ENCODE measurements at places on chromosomes 2 and 18. TPM values are rescaled to one million over a fixed set of nuclear protein-coding genes. Genes with fewer than 3 reads are reported as not detected.

UNC80 gene
- total RNA-seq = not detected

CYP20A1 gene
- total RNA-seq = 51.1 TPM

DNA sequence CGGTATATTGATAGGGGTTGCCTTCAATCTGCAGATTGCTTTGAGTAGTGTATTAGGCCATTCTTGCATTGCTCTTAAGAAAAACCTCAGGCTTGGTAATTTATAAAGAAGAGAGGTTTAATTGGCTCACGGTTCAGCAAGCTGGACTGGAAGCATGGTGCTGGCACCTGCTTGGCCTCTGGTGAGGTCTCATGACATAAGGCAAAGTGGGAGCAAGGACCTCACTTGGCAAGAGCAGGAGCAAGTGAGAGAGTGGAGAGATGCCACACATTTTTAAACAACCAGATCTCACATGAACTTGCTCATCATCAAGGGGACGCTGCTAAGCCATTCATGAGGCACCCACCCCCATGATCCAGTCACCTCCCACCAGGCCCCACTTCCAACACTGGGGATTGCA, 4.9 kb downstream of the MAP3K2 start:
- no peak for DNase-seq

GRCh38 chr18:2482706-2483475, 88.4 kb downstream of the METTL4 start:
- no peak for DNase-seq

- DNase-seq = peak; percentile 65
Measured at GRCh38 chr2:160581035-160581434, 87.4 kb upstream of the RBMS1 start.

FBXO41 gene
- 1.0 TPM for total RNA-seq

- DNase-seq = no peak
Measured at GRCh38 chr18:3554091-3554601, 104.2 kb downstream of the TGIF1 start.

GKN2 gene
- total RNA-seq = not detected

- no peak for DNase-seq
Measured at GRCh38 chr2:124283096-124283495, 258.0 kb downstream of the CNTNAP5 start.

DNA sequence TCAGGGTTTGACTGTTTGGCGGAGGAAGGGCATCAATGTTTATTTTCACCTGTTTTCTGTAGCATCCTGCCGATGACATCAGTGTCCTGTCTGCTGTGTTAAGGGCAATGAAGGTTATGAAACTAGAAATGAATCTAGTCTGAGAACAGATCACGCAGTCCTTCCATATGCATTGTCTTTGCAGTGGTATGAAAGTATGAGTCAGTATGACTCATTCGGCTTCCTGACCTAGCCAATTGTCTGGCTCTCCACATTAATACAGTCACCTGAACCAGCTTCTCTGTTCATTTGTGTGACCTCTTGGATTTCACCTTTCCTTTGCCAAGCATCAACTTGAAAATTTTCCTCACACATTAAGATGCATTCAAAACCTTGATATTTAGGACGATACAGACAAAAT, 353.8 kb downstream of the RND3 start:
- DNase-seq = peak; percentile 95

DNA sequence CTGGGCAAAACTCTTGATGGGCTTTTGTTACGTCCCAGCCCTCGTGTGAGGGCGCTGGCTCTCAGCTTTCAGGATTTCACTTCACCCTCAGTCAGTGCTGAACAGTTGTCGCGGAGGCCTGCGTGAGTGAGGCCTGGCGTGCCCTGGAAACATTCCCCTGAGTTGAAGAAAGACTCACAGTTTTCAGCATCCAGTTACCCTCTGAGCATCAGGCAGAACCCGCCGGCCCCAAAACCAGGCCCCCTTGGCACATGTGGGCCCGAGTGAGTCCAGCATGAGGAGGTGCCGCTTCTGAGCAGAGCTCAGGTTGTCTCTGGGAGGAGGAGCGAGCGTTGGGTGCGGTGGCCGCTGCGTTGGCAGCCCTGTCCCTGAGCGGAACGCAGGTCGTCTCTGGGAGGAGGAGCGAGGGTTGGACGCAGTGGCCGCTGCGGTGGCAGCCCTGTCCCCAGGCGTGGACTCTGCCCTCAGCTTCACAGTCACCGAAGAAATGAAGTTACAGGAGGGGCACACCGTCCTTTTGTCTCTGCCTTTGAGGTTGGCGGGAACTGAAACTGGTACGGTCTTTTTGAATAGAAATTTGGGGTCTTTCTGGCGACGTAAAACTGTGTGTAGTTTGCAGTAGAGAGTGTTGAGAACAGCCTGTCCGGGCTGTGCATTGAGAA, at the start of gene NEU4:
TSS of gene NEU4 (plus strand) at position 473 of the 662 bp plus-strand sequence. CDS start 5,292 bp downstream, outside the sequence.
- no peak for DNase-seq

RFTN2 gene
- total RNA-seq = 2.1 TPM

GRCh38 chr18:12253663-12254135, 462 bp upstream of the CIDEA start:
- no peak for DNase-seq

GRCh38 chr2:105732101-105732500, 12.6 kb upstream of the NCK2 start:
- peak; percentile 61 for DNase-seq

GRCh38 chr2:122070241-122070731, 314.8 kb downstream of the TSN start:
- DNase-seq = peak; percentile 50

All from GM23248 (cell line).